GF-D8 (cell line): ENCODE measurements at places on chromosomes 2 and 18.

GRCh38 chr2:233107831-233108300 is 47.7 kb downstream of the INPP5D start:
- no peak for DNase-seq

- DNase-seq, result no peak
Observed at GRCh38 chr18:12589448-12589847, 68.5 kb downstream of the SPIRE1 start.

DNA sequence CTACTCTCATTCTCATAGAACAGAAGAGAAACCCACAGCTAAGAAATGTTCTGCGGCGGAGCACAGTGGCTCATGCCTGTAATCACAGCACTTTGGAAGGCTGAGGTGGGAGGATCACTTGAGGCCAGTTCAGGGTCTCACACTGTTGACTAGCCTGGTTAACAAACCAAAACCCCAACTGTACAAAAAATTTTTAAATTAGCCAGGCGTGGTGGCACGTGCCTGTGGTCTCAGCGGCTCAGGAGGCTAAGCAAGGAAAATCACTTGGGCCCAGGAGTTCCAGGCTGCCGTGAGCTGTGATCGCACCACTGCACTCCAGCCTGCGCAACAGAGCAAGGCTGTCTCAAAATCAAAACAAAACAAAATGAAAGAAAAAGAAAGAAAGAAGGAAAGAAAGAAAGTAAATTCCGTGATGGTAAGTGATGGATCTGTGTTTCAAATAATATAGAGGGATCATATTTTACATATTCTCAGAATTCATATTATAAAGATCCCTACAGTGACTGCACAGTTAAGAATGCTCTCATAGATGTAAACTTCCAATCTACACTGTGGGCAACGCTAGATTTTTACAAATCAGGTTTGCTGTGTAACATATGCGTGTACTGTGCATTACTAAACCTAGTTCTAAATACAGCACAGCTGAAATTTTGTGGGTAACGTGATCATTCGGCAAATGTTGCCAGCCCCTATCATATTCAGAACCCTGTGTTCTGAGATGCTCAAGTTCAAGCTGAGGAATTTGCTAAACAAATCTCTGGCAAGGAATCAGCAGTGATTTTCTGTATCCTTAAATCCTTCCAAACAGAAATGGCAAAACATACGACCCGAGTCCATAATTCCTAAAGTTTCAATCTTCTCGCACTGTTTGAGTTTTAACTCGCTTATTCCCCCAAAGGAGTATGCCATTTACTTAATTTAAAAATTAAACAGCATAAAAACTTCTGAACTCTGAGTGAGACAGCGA is 1.2 kb upstream of the RAB12 start:
- no peak for DNase-seq

DNA sequence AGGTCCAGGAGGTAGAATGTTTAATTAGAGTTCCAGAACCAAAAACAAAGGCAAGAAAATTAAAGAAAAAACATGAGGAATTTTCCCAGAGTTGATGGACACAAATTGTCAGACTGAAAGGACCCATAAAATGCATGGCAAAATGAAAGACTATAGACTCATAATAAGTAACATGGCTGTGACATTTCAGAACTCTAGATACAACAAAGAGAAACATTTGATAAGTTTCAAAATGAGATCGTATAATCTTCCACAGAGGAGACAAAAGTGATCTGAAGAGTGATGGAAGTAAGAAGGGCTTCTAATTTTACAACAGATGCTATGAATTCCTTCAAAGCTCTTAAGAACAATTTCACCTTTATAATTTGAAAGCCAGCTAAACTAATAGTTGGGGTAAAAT is 20.4 kb downstream of the ORC4 start:
- DNase-seq, result no peak

- DNase-seq, result no peak
Observed at GRCh38 chr2:191166111-191166755, 15.4 kb upstream of the STAT4 start.

- peak; percentile 28 for DNase-seq
Observed at GRCh38 chr2:240585101-240585500, 1.4 kb upstream of the CAPN10 start.

DNA sequence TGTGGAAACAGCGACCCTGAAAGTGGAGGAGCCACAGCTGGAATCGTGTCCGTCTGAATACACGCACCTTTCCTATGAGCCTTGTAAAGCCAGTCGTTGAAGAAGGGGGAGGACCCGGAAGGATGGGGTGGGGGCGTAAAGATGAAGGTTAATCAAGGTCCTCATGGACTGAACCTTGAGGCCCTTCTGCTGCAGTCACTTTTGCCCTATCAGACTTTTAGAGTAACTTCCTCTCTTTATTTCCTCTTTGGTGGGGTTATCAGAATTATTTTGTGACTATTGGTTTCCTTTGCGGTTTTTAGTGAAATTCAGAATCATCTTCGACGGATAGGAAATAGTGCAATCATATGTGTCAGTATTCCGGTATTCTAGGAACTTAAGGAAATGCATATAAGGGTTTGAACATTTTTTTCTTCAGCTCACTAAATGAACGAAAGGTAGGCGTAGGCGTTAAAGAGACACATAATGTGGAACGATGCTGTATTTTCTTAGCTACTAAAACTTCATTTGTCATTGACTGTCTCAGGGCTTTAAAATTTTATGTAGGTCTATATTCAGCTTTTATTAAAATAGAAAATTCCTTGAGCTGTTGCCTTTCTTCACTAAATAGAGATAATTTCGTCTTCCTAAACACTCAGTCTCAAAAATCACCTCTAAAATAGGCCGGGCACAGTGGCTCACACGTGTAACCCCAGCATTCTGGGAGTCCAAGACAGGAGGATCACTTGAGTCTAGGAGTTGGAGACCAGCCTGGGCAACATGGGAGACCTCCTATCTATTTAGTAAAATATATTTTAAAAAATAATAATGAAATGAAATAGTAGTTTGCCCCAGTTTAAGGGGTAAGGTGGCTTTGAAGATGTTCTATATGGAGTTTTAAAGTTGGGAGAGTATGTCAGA is 1.4 kb upstream of the YES1 start:
- peak; percentile 100 for DNase-seq

- no peak for DNase-seq
Observed at GRCh38 chr18:12593866-12594265, 64.0 kb downstream of the SPIRE1 start.

DNA sequence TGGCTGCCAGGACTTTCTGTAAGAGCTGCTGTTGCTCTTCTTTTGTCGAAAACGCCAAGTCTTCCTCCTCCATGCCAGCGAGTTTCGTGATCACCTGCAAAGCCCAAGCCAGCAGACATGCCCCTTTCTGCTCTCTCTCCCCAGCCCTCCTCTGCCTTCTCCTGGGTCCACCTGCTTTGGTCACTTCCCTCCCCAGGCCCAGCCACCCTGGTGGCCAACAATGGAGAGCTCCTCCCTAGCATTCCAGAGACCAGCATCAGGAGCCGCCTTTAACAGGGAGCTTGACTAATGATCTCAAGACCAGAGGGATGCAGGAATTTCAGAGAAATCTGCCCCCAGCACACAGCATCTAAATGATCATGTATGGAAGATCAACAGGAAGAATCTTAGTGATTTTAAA is 34.6 kb downstream of the ERCC3 start:
- no peak for DNase-seq

GRCh38 chr18:30489890-30490643 is 552.5 kb downstream of the DSC3 start:
- DNase-seq, result no peak

DNA sequence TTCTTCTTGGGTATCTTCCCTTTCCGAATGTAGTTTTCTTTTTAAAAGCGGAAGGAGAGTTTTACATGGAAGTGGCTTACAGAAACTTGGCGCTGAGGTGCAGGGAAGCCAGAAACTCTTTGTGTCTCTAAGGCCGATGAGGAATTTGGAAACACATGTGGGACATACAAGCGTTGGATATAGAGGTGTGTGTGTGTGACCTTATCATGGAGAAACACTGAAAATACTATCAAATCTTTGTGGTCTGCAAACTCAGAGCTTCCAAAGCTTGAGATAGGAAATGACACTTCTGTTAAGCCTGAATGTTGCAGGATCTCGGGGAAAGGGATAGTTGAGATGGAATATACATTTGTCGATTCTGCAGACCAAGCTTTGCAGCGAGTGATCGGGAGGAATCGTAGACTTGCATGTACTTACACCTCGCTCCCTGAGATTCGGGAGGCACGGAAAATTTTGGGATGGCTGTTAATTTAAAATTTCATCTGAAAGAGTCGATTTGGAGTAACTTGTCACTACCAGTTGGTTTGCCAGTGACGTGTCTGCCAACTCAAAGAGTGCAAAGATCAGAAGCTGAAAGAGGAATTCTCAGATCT is 1.0 kb downstream of the NAB1 start:
- DNase-seq, result peak; percentile 19

DNA sequence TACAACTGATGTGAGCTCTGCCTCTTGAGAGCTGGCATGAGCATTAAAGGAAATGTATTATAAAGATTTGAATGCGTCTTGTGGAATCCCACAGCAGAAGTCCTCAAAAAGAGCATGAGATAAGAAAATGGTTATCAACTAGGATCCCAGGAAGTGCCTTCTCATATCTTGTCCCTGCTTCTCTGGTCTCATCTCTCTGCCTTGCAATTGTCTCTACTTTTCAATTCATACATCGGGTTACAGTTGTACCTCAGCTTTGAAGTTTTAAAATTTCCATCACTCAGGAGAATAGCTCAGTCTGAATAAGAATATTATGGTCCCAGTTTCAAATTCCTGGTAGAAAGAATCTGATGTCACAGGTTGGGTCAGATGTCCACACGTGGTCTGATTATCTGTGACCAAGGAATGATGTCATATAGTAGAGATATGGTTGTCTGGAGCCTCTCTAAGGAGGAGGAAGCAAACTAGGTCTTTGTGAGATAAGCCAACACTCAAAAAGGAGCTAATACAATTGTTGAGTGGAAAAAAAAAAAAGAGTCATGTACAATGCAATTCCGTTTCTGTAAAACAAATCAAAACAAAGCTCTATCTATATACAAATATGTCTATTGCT is 21.7 kb upstream of the CCDC88A start:
- DNase-seq, result no peak

DNA sequence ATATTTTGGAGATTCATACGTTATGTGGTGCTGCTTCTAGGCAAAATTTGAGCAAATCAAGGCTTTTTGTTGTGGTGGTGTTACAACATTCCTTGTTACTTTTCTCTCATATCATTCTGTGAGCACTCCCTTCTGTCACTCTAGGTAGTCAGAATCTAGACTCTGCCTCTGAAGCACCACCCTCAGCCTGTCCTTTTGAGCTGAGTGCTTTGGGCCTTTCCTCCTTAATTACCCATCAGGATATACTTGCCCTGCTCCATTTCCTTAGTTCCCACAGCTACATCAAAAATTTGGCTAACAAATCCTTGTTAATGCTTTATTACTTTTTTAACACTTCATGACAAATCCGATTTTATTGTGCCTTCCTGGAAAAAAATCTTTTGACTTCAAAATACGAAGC is 289.6 kb downstream of the CALCRL start:
- DNase-seq, result no peak

- DNase-seq, result no peak
Observed at GRCh38 chr2:101892377-101892776, 99.4 kb upstream of the IL1R2 start.

DNA sequence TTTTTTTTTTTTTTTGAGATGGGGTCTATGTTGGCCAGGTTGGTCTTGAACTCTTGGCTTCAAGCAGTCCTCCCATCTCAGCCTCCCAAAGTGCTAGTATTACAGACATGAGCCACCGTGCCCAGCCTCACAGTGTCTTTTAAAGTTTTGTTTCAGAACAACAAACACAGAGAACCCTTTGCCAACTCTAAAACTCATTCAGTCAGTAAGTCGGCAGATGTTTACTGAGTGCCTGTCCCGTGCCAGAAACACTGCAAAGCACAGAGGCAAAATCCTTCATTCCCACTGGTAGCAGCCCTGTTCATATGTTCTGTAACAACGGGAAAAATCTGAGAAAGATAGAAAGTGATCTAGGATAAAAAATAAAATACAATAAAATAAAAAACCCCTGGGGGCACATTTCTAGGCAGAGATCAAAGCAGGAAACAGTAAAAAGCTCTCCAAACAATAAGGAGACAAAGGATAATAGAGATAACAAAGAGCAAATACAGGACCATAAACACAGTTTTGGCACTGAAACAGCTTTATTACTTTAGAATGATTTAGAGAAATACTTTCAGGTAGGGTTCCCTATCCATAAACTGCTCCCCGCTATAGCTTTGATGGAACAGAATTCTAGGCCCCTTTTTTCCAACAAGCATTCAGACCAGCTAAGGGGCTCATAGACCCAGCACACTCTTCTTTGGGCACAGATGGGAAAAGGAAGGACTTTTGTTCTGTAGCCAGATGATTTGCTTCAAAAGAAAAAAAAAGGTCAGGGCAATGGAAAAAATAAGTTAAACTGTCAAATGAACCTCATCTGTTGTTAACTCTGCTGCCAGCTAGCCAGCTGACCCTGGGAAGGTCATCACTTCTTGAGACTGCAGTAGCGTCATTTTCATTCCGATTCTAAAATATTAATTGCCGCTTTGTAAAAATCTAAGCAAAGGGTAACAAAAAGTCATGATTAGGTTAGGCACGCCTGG is 212.3 kb downstream of the CDH20 start:
- no peak for DNase-seq

DNA sequence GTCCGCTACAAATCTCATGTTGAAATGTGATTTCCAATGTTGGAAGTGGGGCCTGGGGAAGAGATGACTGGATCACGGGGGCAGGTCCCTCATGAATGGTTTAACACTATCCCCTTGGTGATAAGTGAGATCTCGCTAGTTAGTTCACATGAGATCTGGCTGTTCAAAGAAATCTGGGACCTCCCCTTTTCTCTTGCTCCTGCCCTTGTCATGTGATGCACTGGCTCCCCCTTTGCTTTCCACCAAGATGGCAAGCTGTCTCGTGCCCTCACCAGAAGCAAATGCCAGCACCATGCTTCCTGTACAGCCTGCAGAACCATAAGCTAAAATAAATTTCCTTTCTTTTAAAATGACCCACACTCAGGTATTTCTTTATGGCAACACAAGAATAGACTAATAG is 57.3 kb upstream of the C2orf15 start:
- DNase-seq, result no peak

DNA sequence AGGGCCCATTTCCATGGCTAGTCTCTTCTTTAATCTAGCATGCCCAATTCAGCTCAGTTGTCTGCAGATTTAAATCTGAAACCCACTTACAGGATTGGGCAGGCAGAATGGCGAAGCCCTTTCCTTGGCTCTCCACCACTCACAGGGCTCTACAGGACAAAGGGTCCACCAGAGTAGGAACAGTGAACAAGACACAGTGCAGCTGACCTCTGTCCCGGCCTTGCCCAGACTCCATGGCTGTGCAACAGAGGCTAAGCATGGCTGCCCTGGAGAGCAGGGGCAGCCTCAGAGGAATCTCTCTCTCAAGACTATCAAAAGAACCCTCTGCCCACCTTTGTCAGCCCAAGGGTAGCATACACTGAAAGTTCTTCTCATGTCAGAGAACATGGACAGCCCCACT is 9.7 kb upstream of the ATP6V1B1 start:
- DNase-seq, result no peak

- no peak for DNase-seq
Observed at GRCh38 chr18:37430357-37431076, 135.1 kb downstream of the CELF4 start.

DNA sequence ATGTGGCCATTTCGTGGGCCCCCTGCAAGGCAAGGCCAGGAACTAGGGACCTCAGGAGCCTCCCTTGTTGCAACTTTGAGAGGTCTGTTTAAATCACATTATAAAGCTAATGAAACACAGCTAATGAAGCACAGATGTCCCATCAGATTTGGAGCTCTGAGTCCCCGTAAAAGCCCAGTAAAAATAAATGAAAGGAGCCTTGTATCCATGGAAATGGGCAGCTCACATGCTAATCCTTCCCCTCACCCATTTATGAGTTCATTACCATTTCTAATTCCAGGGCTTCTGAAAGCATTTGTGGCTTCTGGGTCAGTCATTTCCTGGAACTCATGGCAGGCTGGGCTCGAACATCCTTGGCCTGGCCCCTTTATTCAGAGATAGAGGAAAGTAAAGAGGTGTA is 274.8 kb downstream of the SS18 start:
- no peak for DNase-seq
